ENCODE measurements at places on chromosomes 7 and 10.

DNA sequence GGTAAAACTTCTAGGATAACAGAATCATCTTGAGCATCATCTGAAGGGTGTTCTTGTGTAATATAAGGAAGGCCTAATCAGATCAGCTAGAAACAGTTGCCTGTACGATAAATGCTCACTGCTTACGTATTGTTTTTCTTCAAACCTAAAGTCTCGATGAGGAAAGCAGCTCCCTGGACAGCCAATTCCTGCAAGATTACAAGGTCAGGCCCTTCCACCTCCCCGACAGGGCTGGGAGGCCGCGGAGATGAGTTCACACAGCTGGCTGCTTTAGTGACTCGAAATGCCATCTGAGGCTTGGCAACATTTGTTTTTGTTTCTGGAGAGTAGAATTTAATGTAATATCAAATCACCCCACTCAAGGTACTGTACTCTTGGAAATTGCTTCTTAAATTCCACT is 95.1 kb upstream of the PFKP start:
- no peak for DNase-seq

- DNase-seq = no peak
Measured at GRCh38 chr10:5507649-5508131, 8.3 kb upstream of the CALML5 start.

DNA sequence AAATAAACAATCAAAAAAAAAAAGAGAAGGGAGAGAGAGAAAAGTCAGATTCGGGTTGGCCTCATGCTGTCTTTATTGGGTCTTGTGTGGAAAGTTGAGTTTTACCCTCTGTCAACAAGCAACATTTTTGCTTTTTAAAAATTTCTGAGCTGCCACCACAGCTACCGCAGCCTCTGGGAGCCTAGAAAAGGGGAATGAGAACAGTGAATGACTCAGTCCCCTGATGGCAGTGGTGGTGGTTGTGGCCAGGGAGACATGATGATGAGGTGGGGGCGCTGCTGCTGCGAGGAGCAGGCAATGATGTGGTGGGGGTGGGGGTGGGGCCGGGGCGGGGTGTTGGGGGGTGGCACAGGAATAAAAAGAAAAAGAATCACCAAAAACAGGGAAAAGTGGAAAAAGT is 20.0 kb upstream of the CREB3L2 start:
- no peak for DNase-seq

DNA sequence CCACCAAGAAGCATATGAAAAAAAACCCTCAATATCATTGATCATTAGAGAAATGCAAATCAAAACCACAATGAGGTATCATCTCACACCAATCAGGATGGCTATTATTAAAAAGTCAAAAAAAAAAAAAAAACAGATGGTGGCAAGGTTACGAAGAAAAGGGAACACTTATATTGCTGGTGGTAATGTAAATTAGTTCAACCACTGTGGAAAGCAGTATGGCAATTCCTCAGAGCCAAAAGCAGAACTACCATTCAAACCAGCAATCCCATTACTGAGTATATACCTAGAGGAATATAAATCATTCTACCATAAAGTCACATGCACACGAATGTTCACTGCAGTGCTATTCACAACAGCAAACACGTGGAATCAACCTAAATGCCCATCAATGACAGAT is 46.0 kb downstream of the CNOT4 start:
- DNase-seq = no peak

- no peak for DNase-seq
Measured at GRCh38 chr7:157846271-157846670, 509.5 kb downstream of the DNAJB6 start.

DNA sequence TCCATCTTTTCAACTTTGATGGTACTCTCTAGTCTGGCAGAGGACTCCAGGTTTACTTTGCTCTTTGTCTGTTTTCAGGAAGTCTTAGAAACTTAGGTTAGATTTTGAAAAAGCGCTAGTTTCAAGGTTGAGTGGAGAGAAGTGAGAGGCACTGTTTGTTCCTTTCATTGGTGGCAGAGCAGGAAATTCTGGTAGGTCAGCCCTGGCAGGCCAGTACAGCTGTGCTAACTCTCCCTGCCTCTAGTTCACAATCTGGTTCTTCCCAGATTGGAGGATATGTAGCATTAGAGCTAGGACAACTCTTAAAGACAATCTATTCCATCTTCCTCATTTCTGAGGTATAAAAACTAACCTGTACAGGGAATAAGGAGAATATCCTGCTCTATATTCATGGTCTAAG is 160.9 kb upstream of the FZD1 start:
- no peak for DNase-seq

DNA sequence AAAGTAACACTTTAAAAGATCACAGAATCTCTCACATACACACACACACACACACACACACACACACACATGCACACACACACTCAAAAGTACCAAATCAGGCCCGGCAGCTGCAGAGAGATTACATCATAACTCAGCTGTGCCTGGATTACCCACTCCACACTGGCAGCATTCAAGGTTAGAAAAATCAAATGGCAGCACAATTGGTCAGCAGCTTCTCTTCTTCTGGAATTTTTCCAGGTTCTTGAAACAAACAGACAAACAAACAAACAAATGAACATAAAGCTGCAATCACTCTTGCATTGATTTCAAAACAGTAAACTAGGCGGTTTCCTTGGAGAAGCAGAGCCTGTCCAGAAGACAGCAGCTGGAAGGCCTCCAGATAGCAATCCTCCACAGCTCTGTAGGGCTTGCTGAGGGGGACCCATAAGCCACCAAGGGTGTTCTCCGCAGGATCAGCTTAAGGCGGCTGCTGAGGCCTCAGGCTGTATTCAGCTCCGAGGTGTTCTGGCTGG is 24.5 kb upstream of the FAM133B start:
- peak; percentile 76 for DNase-seq

DNA sequence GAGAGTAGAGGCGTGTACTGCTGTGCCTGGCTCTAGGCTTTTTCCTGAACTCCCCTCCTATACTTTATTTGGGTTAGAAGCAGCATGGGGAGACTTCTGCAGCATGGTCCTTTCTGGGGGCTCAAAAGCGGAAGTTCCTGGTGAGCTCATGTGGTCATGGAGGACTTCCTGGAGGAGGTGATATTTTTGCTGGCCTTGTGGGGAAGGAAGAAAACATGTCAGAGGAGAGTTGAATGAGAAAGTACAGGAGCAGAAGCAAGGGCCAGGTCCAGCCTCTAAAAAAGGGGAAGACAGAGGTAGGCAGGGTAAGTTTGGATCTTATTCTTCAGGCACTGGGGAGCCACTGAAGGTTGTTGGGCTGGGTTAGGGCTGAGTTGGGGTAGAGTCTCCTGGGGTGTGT is 45.5 kb downstream of the CASTOR2 start:
- no peak for DNase-seq

DNA sequence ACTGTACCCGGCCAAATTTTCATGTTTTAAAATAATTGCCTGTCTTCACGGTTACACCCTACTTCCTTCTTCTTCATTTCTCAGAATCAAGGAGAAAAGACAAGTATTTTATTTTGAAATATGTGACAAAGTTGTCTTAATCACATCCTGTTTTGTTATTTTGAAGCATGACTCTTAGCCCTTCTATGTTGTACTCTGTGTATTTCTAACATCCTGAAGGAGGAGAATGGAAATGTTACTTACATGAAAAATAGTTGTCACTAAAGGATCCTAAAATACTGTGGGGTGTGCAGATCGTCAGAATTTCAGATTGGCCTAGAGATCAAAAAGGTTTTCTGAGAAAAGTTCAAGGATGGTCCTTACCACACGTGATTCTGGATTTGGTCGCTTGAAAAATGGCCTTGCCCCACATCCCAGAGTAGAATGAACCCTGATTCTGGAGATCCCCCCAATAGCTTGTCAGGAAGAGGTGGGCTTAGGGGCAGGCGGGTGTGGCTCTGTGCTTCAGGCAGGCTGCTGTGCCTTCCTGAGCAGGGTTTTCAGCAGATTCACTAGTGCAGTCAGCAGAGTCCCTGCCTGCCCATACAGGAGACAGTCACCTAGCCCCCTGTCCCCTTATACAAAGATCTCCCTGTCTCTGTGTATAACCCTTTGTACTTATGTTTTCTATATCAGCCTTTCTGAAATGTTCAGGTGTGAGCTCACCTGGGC is 8.6 kb downstream of the UPP1 start:
- no peak for DNase-seq

DNA sequence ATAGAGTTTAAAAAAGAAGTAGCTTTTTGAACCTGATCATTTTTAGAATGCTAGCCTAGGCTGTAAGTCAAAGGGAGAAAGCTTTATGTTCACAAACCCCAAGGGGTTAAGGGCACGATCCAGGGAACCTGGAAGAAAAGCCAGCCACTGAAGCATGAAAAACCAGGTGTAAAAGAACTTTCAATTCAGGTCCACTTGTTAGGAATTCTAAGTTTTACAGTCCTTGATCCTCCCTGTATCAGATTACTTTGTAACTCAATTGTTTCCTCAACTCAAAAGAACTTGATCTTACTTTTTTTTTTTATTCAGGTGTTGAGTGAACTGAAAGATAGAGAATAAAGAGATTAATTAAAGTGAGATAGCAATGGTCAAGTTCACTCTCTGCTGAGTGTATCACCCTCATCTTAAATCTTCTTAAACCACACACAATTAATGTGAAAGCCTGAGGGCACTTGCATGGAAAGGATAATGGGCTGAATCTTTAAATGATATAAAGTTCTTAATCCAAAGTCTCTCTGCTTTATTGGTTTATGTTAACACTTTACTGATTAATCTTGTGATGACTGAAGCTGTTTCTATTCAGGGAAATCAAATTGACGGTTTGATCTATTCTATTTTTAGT is 672.2 kb upstream of the LRRN3 start:
- no peak for DNase-seq

DNA sequence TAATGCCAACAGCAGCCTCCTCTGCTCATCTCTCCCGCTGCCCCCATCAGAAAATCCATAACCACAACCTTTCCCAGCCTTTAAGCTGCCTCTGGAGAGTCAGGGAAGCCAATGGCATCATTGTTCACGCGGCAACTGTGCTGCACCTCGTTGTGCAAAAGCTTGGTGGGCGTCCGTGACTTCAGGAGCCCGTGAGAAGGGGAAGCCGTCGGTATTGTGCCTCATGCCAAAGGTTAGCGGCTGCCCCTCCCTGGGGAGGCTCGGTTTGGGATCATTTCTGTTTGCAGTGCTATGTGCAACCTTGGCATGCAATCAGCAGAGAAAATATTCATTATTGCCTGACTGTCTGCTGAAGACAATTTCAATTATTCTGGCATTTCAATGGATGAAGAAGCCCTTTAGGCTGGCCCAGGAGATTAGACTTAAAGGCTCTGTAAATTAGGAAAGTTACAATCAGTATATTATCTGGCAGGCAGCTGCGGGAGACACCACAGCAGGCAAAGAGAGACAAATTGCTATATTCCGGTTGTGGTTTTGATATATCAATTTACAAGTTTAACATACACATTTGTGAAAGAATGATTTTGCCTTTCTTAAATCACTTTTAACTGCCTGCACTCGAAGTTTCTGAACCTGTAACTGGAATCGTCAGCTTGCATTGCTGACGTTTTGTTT is 244.5 kb downstream of the GATA3 start:
- no peak for DNase-seq

DNA sequence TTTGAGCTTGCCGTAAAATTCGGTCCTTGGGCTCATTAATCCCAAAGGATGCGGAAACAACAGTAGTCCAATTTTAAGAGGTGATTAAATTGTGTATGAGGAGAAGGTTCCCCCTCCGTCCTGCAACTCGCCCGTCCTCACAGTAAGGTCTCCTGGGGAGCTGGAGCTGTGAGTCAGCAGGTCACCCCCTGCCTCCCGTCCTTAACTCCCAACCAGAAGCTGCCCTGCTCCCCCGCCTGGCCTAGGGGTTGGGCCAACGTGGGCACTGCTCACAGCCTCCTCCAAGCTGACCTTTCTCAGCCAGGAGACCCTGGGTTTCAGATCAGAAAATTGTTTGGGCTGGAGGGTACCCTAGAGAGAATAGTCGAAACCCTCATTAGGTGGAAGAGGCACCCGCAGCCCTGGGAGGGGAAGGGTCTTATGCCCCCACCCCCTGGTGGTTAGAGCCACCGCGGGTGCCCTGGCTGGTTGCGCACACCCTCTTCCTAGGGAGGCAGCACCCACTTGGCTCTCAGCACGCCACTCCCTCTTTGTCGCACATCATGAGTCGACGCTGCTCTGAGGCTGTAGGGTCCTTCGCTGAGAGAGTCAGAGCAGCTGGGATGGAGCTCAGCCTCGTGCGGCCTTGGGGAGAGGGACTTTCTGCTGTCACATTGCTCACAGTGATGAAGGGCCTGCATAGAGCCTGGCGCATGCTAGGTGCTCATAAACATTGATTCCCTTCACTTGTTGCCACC is 131.2 kb downstream of the TACC2 start:
- no peak for DNase-seq

DNA sequence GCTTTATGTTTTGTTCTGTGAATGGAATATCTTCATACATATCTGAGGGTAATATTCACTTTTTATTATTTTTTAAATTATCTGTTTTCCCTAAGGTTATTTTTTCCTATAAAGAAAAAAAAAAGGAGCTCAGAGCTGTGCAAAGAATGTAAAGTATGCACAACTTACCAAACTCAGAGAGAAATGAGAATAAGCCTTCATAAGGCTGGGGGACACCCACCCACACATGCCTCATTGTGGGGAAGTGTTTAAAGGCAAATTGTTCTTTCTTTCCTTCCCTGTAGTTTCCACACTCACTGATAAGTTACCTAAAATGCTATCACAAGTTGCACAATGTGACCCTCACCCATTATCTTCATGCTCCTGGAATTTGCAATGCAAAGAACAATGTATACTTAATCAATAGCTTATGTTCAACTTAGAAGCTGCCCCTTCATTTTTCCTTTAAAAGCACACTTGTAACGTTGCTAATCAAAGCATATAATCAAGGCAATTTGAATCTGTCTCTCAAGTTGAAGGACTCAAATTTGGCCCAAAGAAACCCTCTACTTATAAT is 108.1 kb downstream of the GNAT3 start:
- DNase-seq = no peak

DNA sequence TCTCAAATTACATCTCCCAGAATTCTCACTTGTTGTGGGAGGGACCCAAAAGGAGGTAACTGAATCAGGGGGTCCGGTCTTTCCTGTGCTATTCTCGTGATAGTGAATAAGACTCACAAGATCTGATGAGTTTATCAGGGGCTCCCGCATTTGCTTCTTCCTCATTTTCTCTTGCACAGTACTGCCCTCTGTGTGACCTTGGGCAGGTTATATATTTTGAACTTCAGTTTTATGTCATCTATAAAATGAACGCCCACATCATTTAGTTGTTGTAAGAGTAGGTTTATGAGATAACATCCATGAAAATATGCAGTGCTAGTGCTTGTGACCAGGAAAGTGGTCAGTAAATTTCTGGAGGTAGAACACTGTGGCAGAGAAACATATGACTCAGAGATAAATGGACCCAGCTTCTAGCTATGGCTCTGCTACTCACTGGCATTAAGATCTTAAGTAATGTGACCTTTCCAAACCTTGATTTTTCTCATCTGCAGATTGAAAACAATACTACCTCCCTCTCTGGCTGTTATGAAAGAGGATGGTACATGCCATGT is 44.3 kb downstream of the SCRN1 start:
- DNase-seq = no peak

- DNase-seq = no peak
Measured at GRCh38 chr10:69317175-69317604, 38.9 kb downstream of the HK1 start.

DNA sequence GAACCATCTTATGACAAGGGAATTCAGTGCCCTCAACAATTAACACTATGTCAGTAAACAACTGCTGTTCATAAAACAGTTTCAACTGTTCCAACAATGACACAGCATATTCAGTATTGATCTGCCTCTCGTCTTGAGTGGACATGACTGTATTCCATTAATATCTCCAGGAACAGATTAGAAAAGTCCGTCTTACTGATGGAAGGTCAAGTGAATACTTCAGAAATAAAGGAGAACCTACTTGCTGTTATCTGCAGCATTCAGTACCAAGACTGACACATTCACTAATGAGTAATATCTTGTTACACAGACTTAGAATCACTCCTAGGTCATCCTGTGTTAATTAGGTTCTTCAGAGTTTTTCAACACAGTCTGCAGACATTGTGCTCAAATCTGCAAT is 12.1 kb downstream of the KBTBD2 start:
- DNase-seq = no peak

All from right hindlimb (tissue), 1 donor.